Kidney capillary endothelial cell (primary cell): ENCODE measurements at places on chromosomes 16 and 17.

DNA sequence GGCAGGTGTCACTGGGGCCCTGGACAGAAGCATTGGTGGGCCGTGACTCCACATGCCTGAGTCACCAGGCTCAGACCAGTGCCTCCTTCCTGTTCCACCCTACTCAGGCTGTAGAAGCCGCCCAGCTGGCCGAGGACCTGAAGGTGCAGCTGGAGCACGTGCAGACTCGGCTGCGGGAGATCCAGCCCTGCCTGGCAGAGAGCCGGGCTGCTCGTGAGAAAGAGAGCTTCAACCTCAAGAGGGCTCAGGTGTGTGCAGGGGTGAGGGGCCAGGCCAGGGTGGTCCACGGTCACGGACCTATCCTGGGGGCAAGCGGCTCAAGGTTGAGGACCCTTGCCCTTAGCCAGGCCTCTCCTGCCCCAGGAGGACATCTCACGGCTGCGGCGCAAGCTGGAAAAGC is 9.6 kb downstream of the RNF40 start:
- DNase-seq = no peak

DNA sequence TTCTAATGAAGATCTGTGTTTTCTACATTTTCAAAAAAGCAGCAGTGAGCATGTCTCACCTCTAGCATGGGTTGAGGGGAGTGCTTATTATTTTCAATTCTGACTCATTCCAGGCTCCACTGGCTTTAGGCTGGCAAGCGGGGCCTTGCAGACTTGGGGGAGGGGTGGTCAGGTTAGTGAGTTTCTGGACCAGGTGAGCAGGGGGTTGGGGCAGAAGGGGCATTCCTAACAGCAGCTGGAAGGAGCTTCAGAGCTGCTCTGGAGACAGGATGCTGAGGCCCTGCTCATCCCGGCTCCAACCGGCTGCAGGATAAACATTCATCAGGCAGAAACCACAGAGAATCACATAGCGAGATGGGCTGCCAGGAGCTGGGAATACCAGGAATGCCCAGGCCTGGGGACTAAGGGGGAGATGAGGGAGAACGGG is 10.5 kb upstream of the KRT19 start:
- DNase-seq = no peak

DNA sequence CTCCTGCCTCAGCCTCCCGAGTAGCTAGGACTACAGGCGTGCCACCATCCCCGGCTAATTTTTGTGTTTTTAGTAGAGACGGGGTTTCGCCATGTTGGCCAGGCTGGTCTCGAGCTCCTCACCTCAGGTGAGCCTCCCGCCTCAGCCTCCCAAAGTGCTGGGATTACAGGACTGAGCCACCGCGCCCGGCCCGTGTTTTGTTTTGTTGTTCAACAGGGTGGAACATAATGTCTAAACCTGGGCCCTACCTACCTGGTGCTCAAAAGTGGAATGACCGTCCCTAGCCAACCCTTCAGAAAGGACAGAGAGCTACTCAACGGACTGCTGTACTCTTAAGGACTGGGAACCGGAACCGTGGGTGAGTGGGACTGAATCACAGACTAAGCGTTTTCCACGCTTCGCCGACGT is 772 bp upstream of the KIF22 start:
- DNase-seq = no peak

- no peak for DNase-seq
Measured at GRCh38 chr17:77254951-77255825, 114.4 kb downstream of the SEC14L1 start.

GRCh38 chr17:28724500-28725165 is 1.4 kb downstream of the TLCD1 start:
- DNase-seq = no peak

DNA sequence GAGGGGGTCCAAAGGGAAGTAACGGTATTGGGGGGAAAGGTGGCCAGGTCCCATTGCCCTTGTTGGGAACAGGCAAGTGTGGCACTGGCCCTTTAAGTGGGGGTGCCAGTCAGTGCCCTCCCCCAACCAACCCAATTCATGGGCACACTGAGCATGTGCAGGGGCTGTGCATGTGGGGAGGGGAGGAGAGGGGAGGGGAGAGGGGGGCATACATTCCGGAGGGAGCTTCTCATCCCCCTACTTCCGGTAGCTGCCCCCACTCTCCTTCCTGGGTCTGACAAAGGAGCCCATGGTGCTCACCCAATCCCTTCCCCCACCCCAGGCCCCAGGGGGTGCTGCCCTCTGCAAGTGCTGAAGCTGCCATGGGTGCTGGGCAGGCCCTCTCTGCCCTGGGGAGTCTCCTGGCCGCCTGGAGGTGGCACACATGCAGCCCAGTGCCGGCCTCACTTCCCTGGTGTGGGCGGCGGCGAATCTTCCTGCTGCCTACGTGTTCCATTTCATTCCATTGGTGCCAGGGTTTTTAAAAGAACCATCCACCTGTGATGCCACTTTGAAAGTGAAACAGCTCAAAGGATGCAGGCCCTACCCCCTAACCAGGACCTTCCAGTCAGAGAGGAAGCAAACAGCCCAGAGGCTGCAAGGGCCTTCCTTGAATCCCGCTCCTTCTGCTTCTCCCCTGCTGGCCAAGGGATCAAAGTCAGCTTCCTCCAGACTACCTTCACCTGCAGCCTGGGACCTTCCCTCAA is 11.0 kb downstream of the HEXIM2 start:
- DNase-seq = no peak

GRCh38 chr16:88406096-88407041 is 23.6 kb downstream of the ZNF469 start:
- DNase-seq = no peak

DNA sequence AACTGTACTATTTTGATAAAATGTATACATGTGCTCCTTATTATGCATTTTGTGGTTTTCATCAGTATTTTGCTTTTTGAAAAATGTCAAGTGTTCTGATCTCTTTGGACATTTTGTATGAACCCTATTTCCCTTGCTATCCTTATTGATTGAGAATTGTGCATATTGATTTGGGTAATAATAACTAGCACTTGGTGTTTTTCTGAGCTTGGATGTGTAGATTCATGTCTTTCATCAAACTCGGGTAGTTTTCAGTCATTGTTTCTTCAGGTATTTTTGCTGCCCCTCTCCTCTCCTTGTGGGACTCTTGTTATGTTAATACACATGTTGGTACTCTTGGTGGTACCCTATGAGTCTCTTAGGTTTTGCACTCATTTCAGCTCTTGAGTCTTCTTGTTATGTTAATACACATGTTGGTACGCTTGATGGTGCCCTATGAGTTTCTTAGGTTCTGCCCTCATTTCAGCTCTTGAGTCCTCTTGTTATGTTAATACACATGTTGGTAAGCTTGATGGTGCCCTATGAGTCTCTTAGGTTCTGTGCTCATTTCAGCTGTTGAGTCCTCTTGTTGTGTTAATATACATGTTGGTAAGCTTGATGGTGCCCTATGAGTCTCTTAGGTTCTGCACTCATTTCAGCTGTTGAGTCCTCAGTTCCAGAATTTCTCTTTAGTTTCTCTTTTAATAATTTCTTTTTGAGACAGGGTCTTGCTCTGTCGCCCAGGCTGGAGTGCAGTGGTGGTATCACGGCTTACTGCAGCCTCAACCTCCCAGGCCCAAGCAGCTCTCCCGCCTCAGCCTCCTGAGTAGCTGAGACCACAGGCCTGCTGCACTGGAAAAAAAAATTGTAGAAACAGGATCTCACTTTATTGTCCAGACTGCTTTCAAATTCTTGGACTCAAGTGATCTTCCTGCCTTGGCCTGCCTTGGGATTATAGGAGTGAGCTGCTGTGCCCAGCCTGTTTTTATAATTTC is 19.3 kb downstream of the ZNF750 start:
- DNase-seq = no peak

DNA sequence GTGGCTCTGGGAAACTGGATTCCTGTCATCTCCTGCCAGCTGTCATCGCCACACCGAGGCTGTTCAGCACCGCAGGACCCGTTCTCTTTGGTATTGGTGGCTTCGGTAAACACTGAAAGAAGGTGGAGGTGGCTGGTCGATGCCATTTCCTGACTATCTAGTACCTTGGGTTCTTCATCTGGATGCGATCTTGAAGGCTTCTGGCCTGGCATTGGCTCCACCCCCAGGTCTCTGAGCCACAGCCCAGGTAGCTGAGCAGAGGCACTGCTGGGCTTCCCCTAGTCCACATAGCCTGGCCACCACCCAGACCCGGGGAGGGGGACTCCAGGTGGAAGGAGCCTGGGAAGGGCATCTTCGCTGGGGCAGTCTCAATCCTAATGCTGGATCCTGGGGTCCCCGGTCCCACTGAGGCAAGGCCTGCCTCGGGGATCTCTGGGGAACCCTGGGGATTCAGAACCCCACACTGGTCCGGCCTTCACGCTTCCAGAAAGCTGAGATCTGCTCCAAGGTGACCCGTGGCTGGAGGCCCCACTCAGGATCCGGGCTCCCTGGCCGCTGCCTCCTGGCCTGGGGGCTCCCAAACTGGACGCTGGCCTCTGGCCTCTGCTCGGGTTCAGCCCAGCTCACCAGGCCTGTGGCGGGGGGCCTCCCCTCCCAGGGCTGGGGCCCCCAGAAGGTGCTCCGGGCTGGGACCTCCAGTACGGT is 1.8 kb downstream of the C16orf54 start:
- no peak for DNase-seq

- DNase-seq = no peak
Measured at GRCh38 chr17:44547625-44548267, 9.5 kb upstream of the FZD2 start.

- DNase-seq = no peak
Measured at GRCh38 chr17:41026715-41027471, at the start of gene KRTAP1-5. Gene KRTAP1-5 (minus strand): TSS chr17:41027208. CDS start chr17:41027155, 53 bp downstream.

- DNase-seq = no peak
Measured at GRCh38 chr17:51850201-51850600, 308.3 kb downstream of the CA10 start.

DNA sequence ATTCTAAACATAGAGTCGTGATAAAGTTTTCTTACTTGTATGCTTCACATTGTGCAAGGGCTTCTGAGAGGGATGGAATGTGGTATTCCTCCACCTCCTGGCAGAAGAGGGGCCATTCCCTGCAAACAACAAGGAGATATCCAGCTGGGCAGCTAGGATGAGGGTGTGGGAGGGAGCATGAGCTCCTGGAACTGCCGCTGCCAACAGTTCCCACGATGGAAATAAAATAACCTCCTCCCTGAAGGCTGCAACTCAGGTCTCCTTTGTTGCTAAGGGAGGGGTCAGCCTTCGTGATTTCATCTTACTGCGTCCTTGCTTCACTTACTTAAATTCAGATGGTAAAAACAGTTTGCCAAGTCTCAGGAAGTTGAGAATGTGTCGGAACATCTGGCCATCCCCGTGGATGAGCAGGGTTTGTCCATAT is 15.6 kb downstream of the PLEKHG4 start:
- DNase-seq = no peak

- DNase-seq = no peak
Measured at GRCh38 chr16:12781777-12782176, 21.9 kb downstream of the CPPED1 start.

DNA sequence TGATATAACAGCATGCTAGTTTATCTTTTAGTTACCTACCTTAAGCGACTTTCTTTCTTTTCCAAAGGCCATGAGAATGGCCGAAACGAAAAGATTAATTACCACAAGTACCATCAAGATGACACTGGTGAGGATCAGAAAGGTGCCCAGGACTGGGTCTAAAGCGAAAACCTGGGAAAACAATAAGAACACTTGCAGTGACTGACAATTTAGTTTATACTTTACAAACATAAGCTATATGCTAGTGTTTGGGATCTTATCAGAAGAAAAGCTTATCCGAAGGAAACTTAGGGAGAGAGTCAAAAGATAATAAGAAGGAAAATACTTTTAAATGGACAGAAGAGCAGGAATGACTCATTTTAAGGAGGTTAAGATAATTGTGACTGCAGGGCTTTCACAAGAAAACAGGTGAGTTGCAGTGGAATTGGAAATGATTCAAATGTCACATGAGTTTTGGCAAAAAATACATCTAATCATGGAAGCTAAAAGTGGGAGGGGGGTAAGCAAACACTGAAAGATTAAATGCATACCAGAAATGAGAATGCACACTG is 34.8 kb downstream of the IST1 start:
- no peak for DNase-seq

GRCh38 chr16:84218956-84219355 is 20.9 kb downstream of the KCNG4 start:
- no peak for DNase-seq

DNA sequence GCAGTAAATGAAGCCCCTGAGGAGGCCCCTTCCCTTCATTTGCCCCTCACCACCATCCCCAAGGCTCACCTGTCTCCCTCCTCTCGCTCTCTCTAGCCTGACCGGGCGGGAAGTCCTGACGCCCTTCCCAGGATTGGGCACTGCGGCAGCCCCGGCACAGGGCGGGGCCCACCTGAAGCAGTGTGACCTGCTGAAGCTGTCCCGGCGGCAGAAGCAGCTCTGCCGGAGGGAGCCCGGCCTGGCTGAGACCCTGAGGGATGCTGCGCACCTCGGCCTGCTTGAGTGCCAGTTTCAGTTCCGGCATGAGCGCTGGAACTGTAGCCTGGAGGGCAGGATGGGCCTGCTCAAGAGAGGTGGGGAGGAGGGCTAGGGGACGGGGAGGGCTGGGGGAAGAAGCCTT is 21.0 kb downstream of the WNT9B start:
- DNase-seq = no peak

GRCh38 chr17:45900136-45900535 is 5.8 kb downstream of the MAPT start:
- no peak for DNase-seq

DNA sequence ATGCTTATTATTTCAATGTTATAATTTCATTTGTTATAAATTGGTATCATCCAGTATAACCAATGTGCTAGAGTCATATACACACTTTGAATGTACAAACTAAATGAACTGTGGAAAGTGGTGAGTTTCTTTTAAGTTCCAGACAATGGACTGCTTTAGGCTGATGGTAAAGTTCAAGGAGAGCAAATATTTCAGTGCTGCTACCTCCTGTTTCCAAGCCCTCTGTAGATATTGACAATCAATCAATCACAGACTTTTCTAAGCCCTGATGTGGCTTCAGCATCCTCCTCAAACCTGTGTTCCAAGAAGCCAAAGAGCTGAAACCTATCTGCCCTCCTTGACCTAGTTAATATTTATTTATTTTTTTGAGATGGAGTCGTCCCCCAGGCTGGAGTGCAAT is 28.2 kb upstream of the SREBF1 start:
- no peak for DNase-seq

DNA sequence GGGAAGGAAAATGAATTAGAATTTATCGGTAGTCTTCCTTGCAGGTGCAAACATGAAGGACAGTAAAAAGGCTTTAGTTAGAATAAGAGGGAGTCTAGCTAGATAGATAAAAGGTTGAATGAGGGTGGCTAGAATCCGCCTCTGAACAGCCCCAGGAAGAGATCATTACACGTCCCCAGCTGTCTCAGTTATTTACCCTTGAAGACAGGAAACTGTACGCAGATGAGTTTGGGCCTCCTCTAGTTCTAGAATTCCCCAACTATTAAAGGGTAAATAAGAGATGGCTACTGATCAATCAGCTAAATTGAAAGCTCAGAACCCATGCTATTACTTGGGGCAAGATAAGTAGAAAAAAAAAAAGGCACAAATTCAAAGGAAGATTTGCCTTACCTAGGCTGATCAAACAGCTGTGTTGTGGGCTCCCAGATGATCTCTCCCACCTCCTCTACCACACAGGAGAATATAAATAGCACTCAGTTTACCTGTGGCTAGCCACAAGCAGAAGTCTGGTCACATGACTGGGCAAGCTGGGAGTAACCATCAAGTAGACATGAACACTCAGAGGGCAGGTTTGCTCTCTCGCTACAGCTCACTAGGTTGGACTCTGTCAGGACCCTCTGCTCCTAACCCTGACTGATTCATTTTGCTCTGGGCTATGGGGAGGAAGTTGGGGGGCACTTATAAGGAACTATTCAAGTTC is 17.0 kb downstream of the FAM117A start:
- no peak for DNase-seq
